ENCODE measurements at places on chromosomes 6 and 20.

DNA sequence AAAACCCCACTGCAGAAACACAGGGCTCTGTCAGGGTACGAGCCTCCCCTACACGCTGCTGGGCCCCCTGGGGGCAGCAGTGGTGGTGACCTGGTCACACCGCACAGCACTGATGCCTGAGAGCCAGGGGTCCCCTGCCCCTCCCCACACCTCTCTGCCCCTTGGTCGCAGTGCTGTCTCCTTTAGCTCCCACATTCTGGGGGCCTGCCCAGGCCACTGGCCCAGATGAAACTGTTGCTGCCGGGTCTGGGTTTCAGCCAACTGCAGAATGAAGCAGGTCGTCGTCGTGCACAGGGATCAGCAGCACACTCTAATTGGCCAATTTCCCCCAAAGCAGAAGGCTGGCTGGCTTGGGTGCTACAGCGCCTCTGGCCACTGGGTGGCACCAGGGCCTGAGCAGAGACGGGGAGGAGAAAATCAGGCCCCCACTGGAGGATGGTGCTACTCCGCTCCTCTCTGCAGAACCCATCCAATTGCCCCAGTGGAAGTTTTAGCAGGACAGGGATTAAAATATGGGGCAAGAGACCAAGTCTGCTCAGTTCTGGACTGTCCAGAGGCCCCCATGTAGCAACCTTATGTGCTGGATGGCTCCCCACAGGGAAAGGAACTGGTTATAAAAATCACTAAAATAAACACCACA, 26.1 kb downstream of the DIDO1 start:
- peak; percentile 80 for DNase-seq

DNA sequence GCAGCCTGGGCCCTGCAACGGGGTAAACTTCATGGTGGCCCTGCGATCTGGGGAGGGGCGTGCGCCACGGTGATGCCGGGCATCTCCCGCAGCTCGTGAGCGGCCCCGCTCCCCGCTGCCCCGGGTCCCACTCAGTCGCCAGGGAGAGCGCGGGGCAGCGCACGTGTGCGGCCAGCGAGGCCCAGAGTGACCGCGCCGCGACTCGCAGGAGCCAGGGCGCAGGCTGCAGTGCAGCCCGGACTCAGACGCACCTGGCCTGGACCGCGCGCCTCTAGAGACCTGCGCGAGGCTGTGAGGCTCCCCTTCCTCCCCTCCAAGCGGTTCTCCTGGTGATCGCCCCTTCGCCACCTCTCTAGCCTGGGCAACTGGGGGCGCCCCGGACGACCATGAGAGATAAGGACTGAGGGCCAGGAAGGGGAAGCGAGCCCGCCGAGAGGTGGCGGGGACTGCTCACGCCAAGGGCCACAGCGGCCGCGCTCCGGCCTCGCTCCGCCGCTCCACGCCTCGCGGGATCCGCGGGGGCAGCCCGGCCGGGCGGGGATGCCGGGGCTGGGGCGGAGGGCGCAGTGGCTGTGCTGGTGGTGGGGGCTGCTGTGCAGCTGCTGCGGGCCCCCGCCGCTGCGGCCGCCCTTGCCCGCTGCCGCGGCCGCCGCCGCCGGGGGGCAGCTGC, 652 bp downstream of the BMP6 start:
- DNase-seq: no peak

- DNase-seq: no peak
Measured at GRCh38 chr6:127813699-127814027, 87.2 kb downstream of the THEMIS start.

- no peak for DNase-seq
Measured at GRCh38 chr6:15842727-15843117, 179.9 kb upstream of the DTNBP1 start.

DNA sequence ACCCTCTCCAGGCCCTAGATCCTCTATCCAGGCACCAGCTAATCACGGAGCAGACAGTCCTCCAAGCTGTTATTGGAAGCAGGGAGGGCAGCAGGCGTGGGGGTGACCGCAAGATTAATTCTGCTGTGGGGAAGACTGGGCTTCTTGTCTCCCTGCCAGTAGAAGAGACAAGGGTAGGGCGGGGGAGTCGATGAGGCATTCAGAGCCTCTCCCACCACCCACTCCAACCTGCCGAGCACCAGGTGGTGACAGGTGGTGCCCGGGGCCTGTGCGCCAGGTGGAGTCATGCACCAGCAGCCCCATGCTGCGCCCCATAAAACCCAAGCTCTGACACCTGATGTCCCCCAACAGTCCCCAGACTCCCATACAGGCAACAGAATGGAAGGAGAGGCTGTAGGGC, 89.6 kb downstream of the CDH22 start:
- no peak for DNase-seq

DNA sequence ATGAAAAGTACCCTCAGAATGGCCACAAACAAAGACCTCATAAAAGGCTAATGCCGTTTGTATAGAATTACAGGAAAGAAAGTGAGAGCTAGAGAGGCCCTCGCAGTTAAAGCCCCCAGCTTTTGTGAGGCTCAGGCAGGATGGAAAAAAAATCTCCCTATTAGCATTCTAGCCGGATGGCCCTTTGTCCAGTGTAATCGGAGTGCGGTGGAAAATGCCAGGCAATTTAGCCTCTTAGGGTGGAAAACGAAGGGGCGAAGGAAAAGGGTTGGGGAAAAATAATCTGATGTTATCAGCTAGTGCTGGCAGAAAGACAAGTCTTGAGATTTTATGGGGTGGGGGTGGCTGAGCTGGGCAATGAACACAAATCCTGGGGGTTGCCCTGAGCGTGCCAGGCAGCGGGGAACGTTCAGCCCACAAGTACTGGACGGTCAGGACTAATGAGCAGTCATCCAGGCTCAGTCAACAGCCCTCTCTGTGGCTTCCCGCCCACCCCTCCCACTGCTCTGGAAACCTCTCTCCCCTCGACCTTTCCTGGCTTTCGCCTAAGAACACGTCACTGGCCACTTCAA, 92.4 kb downstream of the PSMG4 start:
- no peak for DNase-seq

GRCh38 chr20:10061641-10062040, 26.9 kb downstream of the ANKEF1 start:
- DNase-seq: no peak

- DNase-seq: no peak
Measured at GRCh38 chr20:40938020-40938419, 90.6 kb upstream of the TOP1 start.

- DNase-seq: no peak
Measured at GRCh38 chr6:71454056-71454455, 165.4 kb downstream of the OGFRL1 start.

- DNase-seq: no peak
Measured at GRCh38 chr6:84462698-84463097, 235.3 kb upstream of the CEP162 start.

DNA sequence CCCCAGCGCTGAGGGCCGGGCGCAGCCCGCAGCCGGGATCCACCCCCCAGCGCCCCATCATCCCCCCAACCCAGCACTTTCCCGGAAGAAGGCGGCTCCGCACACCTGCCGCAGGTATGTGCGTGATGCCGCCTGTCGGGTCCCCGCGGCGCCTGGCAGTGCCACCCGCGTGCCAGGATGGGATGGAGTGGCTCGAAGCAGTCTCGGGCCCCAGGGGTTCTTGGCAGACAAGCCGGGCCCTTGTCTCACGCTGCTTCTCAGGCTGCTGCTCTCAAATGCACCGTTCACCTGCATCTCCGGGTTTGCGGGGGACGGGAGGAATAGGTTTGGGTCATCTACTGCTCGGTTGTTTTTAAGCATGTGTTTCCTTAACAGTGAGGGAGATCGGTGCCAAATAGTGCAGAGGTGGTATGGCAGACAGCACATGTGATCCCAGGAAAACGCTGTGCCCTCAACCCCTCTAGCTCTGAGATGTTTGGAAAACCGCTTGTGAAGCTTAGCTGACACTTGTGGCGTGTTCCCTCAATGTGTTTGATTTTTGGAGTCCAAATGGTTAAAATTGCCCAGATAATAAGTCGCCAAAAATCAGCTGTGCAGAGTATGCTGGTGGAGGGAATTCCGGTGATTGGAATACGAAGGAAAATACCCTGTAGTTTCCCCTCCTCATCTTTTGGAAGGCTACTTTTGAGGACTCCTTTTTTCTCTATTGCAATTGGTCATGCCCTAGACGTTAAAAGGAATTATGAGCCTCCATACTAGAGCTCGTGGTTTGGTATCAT, 926 bp downstream of the MYLIP start:
- DNase-seq: peak; percentile 6

- DNase-seq: no peak
Measured at GRCh38 chr6:47473791-47474346, 3.7 kb upstream of the CD2AP start.

DNA sequence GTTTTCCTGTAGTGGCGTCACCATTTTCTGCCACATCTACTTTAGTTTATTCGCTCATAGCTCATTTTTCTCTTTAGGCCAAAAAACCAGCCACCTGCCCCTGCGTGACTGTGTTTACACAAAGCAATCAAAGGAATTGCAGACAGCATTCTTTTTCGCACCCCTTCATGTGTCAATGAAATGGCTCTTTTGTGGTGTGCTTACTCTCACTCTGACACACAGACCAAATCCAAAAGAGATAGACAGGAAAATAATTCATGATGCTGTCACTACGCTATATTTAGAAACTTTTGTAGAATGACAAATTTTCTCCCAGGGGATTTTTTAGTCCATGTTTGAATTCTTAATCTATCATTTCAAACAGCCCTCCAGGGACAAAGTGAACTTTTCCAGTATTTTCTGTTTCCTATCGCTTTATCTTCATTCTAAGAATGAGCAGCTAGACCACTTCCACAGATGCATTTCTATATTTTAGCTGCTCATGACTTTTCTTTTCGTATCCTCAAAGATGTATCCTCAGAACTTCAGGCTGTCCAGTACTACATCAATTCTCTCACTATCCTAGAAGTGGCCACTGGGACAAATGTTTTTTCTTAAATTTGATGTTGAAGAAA, 37.9 kb upstream of the KHDRBS2 start:
- no peak for DNase-seq

DNA sequence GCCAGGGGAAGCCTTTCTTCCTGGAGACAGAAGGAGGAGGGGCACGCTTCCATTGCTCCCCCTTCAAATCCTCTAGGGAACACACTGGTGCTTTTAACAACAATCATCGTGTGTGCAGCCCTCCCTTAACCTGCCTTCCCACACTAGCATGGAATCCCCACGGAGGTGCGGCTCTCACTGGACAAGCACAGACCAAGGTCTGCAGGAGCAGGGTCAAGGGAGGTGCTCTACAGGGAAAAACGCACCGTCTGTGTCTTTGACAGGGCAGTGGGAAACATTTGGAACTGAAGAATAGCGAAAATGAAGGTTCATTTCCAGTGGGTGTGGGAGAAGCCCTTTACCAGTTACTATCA, 527.1 kb downstream of the QKI start:
- no peak for DNase-seq

- no peak for DNase-seq
Measured at GRCh38 chr6:41784581-41785171, 2.8 kb upstream of the TOMM6 start.

DNA sequence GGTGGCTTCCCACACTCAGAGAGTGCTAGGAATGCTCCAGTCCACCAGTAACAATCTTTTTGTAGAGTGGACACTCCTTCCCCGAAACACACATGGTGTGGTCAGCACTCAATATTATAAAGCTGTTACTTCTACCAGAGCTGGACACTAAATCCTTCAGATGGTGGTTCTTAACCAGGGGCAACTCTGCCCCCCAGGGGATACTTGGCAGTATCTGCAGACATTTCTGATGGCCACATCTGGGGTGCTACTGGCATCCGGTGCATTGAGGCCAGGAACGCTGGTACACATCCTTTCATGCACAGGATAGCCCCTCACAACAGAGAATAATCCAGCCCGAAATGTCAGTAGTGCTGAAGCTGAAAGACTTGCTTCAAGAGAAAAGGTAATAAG, 124.4 kb downstream of the NFATC2 start:
- DNase-seq: no peak

Measured in H54 (cell line).